Breast epithelium (tissue), 4 donors: ENCODE measurements at places on chromosomes 12 and 14. TPM values are rescaled to one million over a fixed set of nuclear protein-coding genes. Genes with fewer than 3 reads are reported as not detected.

Gene GZMB
- 1.3 TPM for total RNA-seq

Gene TMPRSS12
- not detected for total RNA-seq

Gene FOXN4
- total RNA-seq, result not detected

Gene BEGAIN
- total RNA-seq, result 0.64 TPM

Gene FAM90A1
- total RNA-seq, result 0.29 TPM

Gene MUCL1
- 95.6 TPM for total RNA-seq

Gene HOXC10
- total RNA-seq, result 2.0 TPM

Gene SLC38A4
- 0.33 TPM for total RNA-seq

Gene CMA1
- 0.66 TPM for total RNA-seq

Gene NGB
- total RNA-seq, result not detected

Gene KCNC2
- total RNA-seq, result not detected

Gene STON2
- 27.5 TPM for total RNA-seq

Gene RPS6KL1
- total RNA-seq, result 3.3 TPM

Gene DCN
- total RNA-seq, result 4,374 TPM

Gene CCDC196
- not detected for total RNA-seq

Gene SIX4
- 16.7 TPM for total RNA-seq

Gene MSI1
- 0.59 TPM for total RNA-seq
